SHP77 treated with DMSO at 0.1 percent for 48 hours (cell line): ENCODE measurements at places on chromosomes 4 and X.

DNA sequence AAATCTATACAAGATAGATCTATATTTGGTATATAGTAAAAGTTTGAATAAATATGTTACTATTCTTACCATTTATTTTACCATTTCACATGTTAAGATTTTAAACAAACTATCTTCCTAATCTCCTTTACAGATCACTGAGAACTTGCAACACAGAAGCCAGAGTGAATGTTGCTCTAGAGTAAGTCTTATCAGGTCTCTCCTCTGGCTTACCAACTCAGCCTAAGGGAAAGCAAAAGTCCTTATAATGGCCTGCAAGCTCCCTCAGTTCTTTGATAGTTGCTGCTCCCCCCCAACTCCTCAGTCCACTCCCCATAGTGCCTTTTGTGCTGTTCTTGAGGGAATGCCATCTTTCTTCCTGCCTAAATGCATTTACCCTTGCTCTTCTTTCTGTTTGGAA, 25.7 kb upstream of the SLC7A11 start:
- no peak for DNase-seq

DNA sequence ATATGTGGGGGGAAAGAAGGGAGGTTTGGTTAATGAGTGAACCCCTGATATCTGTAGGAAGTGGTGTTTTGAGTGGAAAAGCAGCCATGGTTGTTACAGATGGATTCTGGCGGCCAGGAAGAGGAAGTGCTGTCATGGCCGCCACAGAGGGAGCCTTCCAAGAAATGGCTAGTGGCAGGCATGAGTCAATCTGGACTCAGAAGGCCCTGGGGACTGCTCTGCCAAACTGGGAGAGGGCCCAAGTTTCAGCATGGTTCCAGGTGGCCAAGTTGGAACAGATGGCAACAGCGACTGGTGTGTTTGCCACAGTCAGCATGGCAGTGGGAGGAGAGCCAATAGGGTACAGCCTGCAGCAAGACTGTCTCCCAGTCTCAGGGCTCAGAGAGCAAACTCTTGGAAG, 32.5 kb downstream of the ETDB start:
- no peak for DNase-seq

DNA sequence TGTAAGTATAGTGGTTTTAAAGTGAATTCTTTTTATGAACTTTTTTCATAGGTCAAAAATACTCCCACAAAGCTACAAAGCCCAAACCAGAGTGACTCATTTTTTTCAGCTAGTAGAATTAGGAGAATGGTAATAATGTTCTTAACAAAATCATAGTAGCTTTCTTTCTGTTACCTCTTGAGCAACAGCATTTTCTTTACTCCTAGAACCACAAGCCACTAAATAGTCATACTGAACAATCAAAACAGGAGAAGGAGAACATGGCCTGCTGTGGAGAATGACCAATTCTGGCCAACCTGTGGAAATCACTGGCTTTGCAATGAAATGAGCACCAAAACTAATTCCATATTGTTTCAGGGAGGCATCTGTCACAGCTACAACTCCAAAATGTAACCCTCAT, 112.9 kb downstream of the AMMECR1 start:
- DNase-seq = no peak

DNA sequence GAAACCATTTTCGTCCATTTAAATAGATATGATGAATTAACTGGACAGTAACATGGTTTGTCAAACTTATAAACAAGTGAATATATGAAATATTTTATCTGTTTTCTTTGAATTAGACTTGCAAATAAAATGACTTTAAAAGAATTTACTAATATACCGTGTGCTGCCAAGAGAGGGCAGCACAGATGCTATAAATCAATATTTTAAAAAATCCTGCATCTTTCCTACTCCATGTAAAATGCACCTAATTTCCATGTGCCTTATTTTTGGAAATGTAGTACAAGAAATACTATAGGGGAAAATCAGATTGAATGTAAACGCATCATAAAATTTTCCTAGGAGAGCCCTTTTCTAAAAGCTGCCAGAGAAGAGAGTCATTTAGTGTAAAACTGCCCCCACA, 62.2 kb downstream of the PRKX start:
- DNase-seq = no peak

GRCh38 chrX:12996934-12997435, 22.1 kb downstream of the TMSB4X start:
- no peak for DNase-seq

DNA sequence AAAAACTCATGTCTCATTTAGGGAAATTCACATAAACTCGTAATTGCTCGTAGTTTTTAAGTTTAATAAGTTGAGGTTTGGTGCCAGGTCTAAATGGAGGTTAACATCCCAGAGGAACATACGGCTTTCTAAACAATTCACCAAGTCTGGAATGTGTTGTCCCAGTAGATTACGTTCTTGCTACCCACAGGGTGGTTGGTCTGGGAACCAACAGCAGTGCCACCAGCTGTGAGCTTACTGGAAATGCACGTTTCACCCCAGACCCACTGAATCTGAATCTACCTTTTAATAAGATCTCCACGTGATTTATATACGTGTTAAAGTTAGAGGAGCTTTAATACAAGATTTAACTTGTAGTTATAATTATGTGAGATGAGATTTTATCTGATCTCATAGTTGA, 134.3 kb downstream of the BMPR1B start:
- no peak for DNase-seq

- DNase-seq = no peak
Observed at GRCh38 chr4:168293386-168293975, 25.1 kb downstream of the DDX60 start.

DNA sequence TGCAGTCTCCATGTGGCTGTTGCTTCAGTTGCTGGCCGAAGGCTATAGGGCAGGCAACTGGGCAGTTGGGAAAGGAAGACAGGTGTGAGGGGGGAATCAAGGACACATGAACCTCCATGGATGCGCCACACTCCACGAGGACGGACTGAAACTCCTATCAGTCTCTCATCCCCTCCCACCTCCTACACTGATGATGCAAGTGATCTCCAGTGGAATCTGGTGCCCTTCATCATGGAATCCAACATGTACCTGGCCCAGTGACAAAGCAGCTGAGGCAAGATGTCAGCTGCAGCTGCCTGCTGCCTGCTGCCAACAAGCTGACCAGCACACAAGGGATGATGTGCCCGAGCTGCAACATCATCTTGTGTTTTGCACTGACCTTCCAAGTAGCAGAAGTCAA, 26.0 kb upstream of the MGST2 start:
- DNase-seq = no peak

GRCh38 chr4:8071766-8072165, 86.8 kb downstream of the ABLIM2 start:
- DNase-seq = no peak

- DNase-seq = no peak
Observed at GRCh38 chrX:14028473-14028872, 1.2 kb downstream of the GEMIN8 start.

GRCh38 chr4:185115827-185116232, 27.2 kb upstream of the SLC25A4 start:
- peak; percentile 73 for DNase-seq

- no peak for DNase-seq
Observed at GRCh38 chr4:3599951-3600350, 67.7 kb upstream of the LRPAP1 start.

GRCh38 chr4:108035691-108036090, 46.0 kb downstream of the HADH start:
- DNase-seq = no peak

- DNase-seq = no peak
Observed at GRCh38 chr4:148076964-148077363, 345.1 kb downstream of the ARHGAP10 start.

GRCh38 chrX:76026292-76026691, 146.6 kb upstream of the PBDC1 start:
- DNase-seq = no peak

- no peak for DNase-seq
Observed at GRCh38 chr4:152118819-152119553, 358.2 kb upstream of the GATB start.

GRCh38 chrX:111244235-111244750, 26.0 kb downstream of the CAPN6 start:
- DNase-seq = peak; percentile 0

- DNase-seq = no peak
Observed at GRCh38 chr4:89121387-89122068, 10.2 kb downstream of the TIGD2 start.

DNA sequence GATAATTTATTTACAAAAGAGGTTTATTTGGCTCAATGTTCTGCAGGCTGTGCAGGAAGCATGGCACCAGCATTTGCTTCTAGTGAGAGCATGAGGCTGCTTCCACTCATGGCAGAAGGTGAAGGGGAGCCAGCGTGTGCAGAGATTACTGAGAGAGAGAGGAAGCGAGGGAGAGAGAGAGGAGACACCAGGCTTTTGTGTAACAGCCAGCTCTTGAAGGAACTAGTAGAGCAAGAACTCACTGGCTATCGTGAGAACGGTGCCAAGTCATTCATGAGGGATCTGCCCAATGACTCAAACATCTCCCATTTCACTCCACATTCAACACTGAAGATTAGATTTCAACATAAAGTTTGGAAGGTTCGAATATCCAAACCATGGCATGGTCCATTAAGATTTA, 12.7 kb downstream of the GUCY1A1 start:
- DNase-seq = no peak

GRCh38 chr4:54581807-54582206, 76.0 kb upstream of the KIT start:
- DNase-seq = no peak

GRCh38 chrX:107451731-107452130, 2.3 kb downstream of the FRMPD3 start:
- DNase-seq = no peak

- no peak for DNase-seq
Observed at GRCh38 chrX:100643212-100643611, 787 bp upstream of the SRPX2 start.

GRCh38 chrX:144531877-144532276, 648.0 kb downstream of the UBE2NL start:
- DNase-seq = no peak

GRCh38 chr4:3488820-3489219, 25.7 kb downstream of the DOK7 start:
- no peak for DNase-seq

DNA sequence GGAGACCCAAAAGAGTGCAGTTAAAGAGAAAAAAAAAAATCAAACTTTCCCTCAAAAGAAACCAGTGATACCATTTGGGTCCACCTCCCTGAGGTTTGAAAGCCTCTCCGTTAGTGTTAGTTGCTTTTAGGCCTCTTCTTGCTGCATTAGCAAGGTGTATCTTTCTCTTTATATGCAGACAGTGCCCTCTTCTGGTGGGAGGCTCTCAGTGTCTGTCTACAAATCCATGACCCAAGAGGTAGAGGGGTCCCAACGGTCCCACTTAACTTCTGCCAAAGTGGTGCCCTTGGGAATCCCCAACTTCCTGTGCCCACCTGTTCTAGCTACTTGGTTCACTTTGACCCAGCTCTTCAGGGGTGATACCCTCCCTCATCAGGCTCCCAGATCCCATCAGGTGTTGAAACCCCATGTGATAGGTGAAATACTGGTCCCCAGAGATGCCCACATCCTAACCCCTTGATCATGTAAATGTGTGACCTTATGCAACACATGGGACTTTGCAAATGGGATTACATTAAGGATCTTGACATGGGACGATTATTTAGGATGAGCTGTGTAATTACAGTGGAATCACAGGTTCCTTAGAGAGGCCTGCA, 63.7 kb upstream of the CD99 start:
- DNase-seq = no peak

DNA sequence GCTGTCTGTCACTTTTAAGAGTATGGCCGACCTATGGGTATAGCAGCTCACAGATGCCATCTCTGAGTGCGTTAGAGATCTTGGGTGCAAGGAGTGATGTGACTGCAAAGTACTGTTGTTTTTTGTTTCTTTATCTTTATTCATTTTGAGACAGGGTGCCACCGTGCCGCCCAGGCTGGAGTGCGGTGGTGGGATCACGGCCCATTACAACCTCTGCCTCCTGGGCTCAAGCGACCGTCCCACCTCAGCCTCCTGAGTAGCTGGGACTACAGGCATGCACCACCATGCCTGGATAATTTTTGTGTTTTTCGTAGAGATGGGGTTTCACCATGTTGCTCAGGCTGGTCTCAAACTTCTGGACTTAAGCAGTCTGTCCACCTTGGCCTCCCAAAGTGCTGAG, 71.4 kb downstream of the CCKAR start:
- DNase-seq = no peak

- DNase-seq = no peak
Observed at GRCh38 chr4:184282895-184283654, 65.4 kb upstream of the ENPP6 start.

GRCh38 chr4:102466298-102466697, 34.9 kb upstream of the NFKB1 start:
- no peak for DNase-seq

DNA sequence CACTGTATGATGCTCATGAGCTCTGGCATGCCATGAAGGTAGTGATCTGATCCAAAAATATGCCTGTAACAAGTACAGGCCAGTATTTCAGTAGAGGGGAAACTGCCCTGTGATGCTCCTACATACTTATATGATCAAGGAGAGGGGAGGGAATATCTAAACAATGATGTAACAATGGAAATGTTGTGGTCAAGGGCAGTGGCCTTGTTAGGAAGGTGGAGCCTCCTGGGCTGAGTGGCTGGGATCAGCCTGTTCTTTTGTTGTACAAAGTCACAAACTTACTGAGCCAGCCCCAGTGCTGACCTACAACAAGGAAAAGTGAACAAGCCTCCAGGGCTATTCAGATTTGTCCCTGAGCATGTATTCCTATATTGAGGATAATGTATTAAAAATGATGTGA, 70.3 kb downstream of the ANXA10 start:
- no peak for DNase-seq

DNA sequence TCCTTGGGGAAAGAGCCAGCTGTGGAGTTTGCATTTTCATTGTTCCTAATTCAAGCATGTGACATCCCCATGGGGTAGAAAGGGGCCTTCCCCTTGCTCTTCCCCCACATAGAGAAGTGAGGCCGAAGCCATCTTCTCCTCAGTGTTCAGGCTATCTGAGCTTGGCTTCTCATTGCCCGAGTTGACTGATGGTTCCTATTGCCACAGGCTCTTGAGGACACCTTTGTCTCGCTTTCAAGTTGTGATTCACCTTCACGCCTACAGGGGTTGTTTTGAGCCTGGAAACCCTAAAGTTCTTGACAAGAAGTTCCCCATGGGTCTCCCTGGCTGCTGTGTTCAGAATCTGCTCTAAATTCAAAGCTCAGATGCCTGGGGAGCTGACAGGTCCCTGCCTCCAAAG, 25.0 kb downstream of the CCNQ start:
- DNase-seq = no peak

DNA sequence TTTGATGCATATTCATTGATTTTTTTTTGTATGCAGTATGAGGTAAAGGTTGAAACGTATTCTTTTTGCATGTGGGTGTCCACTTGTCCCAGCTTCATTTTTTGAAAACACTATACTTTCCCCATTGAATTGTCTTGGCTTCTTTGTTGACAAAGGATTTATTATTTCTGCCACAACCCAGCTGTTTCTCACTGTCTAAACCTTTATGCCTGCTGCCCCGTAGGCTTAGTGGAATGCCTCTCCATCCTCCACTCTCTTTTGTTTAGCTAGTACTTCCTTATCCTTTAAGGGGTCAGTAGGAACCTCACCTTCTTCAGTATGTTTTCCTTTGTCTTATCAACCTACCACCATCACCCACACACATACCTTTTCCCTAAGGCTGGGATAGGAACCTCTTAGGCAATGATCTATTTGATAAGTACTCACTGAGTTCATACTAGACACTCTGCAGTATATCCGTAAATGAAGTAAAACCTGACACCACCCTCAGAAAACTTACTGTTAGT, 8.5 kb downstream of the FMR1 start:
- DNase-seq = no peak

- DNase-seq = no peak
Observed at GRCh38 chr4:183504930-183505610, at the start of gene ING2. Gene ING2, plus strand, starts transcription at chr4:183505058. Its CDS starts 138 bp downstream, at chr4:183505196.

GRCh38 chr4:183940864-183941263, 35.8 kb downstream of the STOX2 start:
- no peak for DNase-seq
